Cerebellar nuclear complex (tissue), 1 donor: ENCODE measurements at places on chromosomes 7 and 10.

DNA sequence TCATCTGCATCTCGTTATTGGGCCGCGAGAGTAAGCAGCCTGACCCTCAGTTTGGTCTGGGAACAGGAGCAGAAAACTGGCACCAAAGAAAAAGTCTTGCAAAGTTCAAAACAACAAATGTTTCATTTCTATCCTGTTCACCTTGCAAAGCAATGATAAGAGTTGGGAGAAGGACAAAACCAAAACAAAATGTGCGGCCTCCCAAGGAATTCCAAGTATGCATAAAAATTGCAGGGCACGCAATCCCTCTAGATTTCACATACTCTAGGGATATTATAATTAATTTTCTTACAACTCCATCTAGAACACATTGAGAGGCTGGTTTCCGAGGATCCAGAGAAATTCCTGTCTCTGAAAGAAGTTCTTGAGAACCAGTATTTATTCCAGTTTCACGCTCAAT lies 20.1 kb downstream of the CHUK start:
- DNase-seq, result no peak

DNA sequence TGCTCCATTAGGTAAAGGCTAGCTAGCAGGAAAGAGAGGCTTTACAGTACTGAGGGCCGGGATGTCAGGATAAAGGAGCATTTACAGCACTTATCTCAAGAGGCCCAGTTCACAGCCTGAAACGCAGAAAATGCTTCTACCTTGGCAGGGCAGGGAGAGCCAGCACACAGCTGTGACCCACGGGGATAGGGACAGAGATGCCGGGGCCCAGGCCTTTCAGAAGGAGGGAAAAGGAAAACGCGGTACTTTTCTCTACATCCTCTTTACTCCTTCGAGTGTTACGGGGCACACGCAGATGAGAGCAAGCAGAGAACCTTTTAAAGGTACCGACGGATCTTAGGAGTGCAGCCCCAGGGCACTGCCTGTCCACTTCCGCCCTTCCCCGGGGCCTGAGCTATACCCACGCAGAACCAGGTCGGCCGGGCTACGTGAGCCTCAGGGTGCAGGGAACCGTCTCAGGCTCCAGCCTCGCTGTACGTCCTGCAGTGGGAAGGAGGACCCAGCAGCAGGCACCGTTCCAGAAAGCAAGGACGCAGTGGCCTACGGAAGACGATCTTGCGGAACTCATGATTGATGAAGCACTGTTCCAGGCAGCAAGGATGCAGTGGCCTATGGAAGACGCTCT lies 232.3 kb downstream of the ELFN1 start:
- no peak for DNase-seq

DNA sequence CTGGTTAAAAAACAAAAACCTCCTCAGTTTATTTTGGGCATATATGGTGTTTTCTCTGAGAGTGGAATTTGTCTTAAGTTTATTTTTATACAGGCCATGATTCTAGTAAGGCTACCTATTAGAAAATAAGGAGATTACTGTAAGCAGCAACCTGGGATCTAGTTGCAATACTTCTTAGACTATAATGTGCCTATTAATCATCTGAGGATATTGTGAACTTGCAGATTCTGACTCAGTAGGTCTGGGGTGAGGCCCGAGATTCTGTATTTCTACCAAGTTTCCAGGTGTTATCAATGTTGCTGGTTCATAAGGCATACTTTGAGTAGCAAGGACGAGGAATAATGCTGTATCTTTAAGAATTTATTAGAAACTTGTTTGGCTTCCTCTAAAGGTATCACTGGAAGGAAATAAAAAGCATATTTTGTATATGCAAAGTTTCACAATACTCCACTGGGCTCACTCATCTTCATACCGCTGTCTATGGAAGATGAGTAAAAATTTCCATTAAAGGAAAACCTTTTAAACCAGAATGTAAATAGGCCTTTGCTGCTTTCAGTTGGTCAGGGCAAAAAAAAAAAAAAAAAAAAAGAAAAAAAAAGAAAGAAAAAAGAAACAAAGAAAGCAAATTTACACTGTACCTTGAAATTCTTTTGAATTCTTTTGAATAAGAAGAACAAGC lies 105.8 kb downstream of the BMPER start:
- no peak for DNase-seq

DNA sequence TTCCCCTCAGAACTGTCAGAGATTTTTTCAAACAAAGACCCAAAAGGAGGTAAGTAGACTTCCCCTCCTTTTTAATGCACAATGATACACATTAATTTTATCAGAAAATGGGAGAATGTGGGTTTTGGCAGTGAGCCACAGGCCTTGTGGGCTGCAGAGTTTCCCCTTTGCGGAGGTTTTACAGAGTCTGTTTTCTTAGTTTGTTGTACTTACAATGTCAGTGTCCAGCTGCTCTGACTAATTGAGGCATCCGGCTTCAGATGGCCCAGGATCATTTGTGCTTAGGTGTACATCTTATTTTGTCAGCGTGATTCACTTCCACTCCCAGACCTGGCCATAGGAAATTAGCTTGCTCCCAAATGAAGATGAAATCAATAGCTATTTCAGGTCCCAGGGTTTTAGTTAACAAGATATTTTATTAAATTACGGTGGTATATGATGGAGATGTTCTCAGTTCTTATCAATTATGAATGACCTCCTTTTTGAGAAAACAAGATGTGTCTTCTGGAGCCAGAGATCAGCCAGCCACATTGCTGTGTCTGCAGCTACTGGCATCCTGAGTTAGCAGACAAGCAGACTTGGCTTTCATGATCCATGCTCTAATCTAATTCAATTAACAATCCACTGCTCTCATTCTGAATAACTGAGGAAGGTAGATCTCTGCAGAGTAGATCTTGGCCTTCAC lies 1086.6 kb upstream of the SORCS1 start:
- no peak for DNase-seq

DNA sequence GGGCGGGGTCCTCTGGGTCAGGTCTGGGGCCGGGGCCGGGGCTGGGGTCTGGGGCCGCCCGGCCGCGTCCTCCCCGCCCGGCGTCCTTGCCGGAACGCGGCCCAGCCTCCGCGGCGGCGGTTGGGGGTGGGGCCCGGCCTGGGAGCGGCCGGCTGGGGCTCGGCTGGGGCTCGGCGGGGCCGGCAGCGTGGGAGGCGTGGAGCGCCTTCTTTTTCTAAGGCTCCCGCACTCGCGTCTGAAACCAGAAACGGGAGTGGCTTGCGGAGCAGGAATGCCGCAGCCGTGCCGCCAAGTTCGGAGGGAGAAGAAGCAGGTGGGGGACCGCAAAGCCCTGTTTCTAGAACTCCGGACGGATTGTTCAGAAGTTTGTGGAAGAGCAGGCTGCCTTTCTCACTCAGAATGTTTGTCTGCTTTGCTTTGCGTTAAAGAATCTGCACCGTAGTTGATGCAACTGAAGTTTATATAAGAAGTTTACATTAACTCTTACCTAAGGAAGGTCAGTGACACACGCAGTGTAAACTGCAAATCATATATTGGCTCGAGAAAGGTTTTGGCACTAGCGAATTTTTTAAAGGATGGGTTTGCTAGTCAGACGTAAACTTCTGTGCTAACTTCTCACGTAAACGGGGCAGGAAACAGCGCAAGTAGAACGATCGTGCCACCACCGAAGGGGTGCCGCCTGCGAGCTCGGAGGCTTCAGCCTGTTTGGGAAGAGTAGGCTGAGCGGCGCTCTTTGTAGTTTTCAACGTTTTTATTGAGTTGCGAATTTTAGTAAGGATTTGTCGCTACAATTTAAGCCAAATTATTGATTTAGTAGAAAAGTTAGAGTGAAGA lies 729 bp downstream of the DNAJB6 start:
- no peak for DNase-seq

GRCh38 chr10:86497621-86498020 lies 24.0 kb downstream of the WAPL start:
- DNase-seq, result no peak

GRCh38 chr10:113322843-113323242 lies 230.0 kb upstream of the HABP2 start:
- no peak for DNase-seq

DNA sequence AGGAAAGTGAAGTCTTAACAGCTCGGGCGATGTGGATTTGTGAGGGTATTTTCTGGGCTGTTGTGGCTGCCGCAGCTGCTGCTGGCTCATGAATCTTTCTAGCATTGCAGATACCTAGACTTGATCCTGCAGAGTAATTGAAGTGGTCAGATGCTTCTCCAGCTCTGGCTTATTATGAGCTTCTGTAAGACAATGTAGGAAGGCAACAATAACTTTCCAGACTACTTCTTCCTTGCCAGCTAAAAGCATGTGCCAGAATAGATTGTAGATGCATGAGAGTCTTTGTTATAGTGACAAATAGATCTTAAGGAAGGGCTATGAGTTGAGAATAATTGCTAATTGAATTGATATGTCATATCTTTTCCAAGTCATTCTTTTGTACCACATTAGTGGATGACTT lies 461.4 kb upstream of the POT1 start:
- DNase-seq, result no peak

- DNase-seq, result no peak
These were observed 42.1 kb downstream of the RBM17 start for GRCh38 chr10:6130848-6131470.

DNA sequence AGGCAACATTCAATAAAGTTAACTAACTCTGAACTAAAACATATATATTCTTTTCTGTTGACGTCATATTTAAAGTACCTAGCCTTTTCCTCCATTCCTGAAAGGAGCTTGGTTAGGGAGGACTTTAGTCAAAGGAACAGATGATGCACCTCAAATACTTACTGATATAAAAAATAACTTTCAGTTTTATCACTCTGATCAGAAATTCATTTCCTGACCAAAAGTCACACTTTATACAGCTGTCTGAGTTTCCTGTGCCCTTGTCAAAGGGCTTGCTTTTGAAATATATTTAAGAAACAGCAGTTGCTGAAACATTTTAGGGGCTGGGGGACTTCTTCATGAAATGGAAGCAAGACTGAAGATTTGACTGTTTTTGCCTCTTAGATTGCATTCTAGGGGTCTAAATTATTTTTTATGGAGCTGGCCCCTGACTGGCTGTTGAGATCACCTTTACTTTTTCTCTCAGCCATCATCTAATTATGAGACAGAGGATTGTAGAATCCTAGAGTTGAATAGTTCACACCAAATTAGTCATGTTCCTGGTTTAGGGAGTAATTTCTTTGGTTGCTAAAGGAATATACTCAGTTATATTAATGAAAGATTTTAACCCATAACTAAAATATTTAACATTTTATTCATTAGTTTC lies 46.6 kb downstream of the GLCCI1 start:
- no peak for DNase-seq

GRCh38 chr7:143884969-143885559 lies 16.9 kb downstream of the TCAF1 start:
- no peak for DNase-seq

- no peak for DNase-seq
These were observed 12.6 kb downstream of the DHX32 start for GRCh38 chr10:125868372-125868975.

DNA sequence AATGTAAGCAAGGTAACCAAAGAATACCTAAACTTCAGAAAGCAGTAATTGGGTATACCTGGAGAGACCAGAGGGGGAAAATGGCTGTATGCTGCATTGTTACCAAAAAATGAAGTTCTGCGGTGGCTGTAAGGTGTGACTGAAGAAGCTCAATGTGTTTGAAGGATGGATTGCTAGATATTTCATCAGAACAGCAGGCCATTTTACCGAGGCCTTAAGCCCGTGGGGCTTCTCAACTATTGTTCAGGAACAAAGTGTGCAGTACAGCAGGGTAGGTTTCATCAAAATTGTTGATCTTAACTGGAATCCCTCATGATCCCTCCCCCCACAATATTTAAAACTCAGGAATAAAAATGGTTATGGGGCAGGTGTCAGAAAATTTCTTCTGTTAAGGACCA lies 204.0 kb upstream of the GHITM start:
- no peak for DNase-seq

GRCh38 chr10:133231946-133232574 lies 2.0 kb downstream of the UTF1 start:
- DNase-seq, result no peak

GRCh38 chr7:3157566-3158287 lies 114.1 kb upstream of the CARD11 start:
- no peak for DNase-seq

- DNase-seq, result no peak
These were observed 121.8 kb upstream of the AFAP1L2 start for GRCh38 chr10:114526126-114526503.

GRCh38 chr7:138162236-138162635 lies 86.0 kb downstream of the AKR1D1 start:
- DNase-seq, result no peak

- no peak for DNase-seq
These were observed 235.0 kb upstream of the PTN start for GRCh38 chr7:137578541-137578940.
